ENCODE measurements at places on chromosomes 1 and 21.
A peak's percentile ranks its signal among the peaks of the same experiment; 100 is the strongest.

- DNase-seq = no peak
Observed at GRCh38 chr1:3367376-3367775, 87.1 kb upstream of the ARHGEF16 start.

DNA sequence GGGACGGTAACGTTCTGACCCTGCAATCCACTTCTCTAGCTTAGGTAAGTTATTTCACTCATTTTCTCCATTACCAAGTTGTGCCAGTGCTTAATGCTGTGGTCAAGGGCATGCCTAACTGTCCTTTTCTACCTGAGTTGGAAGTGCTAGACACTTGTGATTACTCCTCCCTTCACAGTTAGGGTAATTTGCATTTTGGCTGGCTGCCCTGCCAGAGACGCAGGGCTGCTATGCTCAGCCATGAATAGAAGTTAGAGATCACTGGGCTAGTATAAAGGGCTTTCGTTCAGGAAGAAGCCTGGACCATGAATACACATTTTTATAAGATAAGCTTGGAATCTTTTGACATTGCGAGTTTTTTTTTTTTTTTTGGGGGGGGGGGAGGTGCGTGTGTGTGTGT is 633.2 kb upstream of the NEGR1 start:
- DNase-seq = no peak

GRCh38 chr1:241582921-241583321 is 50.7 kb downstream of the KMO start:
- no peak for DNase-seq

- DNase-seq = peak; percentile 74
Observed at GRCh38 chr1:156295391-156295947, at the start of gene GLMP. GLMP (minus strand) TSS chr1:156295679; CDS start chr1:156295645, 34 bp downstream.

DNA sequence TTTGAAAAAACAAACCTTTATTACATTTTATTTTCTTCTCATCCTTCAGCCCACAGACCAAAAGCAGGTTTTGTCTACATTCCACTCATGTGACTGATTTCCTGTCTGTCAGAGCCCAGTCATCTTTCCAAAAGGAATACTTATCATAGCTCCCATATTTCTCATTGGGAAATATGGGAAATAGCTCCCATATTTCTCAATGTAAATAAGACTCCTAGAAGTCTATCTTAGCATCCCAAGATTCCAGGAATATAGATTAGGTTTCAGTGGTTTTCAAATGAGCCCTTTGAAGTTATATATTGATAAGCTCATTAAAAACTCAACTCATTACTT is 19.1 kb upstream of the NRDC start:
- DNase-seq = no peak

GRCh38 chr1:47194311-47194710 is 4.5 kb upstream of the PDZK1IP1 start:
- peak; percentile 59 for DNase-seq

DNA sequence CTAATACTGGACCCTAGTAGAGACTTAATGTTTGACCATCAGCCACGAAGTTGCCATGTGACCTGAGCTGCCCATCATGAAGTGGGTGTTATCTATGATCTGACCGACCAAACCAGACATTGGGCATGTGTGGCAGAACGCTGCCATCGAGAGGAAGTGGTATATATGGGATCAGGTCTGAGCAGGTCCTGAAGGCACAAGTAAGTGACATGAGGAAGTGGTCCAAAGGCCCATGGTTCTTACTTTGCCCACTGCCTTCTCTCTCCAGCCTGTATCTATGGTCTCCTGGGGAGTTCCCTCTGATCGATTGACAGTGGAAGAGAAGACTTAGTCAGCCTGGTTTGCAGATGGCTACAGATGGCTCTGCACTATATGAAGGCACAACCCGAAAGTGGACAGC is 7.9 kb downstream of the SPSB1 start:
- no peak for DNase-seq

GRCh38 chr21:38838598-38839327 is 33.0 kb downstream of the ETS2 start:
- DNase-seq = no peak

GRCh38 chr1:186009039-186009737 is 275.0 kb downstream of the HMCN1 start:
- DNase-seq = no peak

DNA sequence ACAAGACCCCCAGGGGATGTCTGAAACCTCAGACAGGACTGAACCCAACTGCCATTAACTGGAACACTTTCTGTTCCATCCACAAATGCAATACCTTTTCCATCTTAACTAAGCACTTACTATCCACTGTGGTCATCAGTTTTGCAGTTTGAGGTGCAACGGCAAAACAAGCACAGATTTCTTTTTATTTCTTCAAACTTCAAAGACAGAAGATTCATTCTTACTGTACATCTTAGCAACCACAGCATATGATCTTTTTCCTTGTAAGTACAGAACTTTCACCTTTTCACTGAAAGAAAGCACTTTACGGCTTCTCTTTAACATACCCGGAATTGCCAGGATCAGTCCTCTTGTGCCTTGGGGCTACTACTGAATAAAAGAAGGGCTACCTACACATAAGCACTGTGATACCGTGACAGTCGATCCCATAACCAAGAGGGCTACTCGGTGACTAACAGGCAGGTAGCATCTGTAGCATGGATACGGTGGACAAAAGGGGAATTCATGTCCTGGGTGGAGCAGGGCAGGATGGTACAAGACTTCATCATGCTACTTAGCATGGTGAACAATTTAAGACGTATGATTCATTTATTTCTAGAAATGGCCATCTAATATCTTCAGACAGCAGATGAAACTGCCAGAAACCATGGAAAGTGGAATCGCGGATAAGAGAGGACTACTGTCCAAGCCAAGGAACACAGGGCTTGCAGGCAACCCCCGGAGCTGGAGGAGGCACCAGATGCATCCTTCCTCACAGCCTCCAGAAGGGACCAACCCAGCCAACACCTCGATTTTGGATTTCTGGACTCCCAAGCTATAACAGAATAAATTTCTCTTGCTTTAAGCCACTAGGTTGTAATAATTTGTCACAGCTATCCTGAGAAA is 18.4 kb downstream of the ERG start:
- no peak for DNase-seq

DNA sequence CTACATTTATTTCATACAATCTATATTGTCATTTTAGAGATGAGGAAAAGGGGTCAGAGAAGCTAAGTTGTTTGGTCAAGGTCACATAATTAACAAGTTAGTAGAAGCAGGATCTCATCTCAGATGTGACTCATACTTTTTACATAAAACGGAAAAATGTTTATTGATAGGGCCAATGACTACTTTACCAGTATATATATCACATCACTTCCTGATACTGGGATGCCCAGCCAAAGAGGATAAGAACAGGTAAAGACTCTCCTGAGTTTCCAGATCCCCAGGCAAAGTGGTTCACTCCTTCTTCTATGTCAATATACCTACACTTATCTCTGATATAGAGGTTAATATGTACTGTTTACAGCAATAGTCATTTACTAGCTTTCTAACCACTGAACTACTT is 21.0 kb downstream of the YIPF1 start:
- DNase-seq = no peak

DNA sequence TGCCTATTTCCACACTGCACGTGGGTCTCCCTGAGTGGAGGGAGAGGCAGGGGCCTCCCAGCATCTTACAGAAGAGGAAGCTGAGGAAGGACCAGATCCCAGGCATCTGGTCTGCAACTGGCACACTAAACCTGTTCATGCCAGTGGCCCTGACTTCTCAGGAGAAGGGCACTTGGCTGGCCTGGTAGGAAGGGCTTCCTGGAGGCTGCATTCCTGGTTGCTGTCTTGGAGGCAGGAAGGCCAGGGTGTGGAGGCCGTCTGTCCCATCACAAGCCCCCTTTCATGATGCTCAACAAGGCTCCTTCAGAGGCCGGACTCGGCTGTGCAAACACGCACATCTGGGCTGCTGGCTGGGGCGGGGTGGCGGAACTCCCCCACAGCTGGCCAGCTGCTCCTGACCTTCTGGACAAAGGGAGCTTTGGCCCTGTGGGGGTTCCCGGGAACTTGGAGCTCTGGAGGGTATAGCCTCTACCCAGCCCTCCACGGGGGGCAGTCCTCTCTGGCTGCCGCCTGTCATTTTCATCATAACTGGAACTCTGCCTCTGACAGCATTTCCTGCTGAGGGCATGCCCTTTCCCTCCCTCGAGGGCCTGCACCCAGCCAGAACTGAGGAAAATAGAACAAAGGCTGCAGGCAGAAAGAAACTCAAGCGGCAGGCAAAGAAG is 39.2 kb upstream of the POU3F1 start:
- DNase-seq = no peak

GRCh38 chr21:45310459-45310858 is 22.8 kb upstream of the POFUT2 start:
- no peak for DNase-seq

DNA sequence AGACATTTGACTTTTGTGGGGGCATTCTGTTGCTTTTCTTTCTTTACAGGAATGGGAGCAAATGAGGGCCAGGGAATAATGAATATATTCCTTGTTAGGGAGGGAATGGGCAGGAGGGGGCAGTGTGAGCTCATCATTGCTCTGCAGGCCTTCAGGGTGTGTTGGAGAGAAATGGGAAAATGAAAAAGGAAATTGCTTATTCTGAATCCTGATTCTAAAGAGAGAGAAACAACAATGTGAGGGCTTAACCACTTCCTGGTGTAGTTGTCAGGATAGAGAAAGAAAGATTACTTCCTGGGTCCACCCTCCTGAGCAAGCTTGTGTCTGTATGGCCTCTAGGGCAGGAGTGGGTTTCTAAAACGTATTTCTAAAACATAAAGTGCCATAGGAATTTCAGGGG is 28.3 kb downstream of the VANGL2 start:
- peak; percentile 60 for DNase-seq

- DNase-seq = no peak
Observed at GRCh38 chr21:44090325-44090724, 16.9 kb upstream of the PWP2 start.

GRCh38 chr1:203419558-203419957 is 56.0 kb upstream of the PRELP start:
- no peak for DNase-seq

- DNase-seq = no peak
Observed at GRCh38 chr21:33817138-33817537, 98.5 kb downstream of the ATP5PO start.

- DNase-seq = no peak
Observed at GRCh38 chr1:41469706-41470105, 14.8 kb downstream of the EDN2 start.

DNA sequence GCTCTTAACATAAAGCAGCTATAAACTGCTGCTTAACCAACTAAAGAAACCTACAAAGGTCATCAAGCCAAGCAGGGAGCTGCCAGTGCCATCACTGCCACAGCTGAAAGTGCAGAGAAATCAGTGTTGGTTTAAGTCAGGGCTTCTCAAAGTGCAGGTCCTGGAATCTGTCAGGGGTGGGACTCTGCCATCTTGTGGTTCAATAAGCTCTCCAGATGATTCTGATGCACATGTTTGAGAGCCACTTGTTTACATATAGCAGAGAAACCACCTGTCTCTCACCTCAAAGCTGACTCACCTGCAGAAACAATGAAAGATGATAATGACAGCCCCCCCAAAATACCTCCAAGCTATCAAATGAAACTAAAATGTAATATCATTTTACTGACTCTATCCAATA is 49.3 kb downstream of the SH3GLB1 start:
- no peak for DNase-seq

DNA sequence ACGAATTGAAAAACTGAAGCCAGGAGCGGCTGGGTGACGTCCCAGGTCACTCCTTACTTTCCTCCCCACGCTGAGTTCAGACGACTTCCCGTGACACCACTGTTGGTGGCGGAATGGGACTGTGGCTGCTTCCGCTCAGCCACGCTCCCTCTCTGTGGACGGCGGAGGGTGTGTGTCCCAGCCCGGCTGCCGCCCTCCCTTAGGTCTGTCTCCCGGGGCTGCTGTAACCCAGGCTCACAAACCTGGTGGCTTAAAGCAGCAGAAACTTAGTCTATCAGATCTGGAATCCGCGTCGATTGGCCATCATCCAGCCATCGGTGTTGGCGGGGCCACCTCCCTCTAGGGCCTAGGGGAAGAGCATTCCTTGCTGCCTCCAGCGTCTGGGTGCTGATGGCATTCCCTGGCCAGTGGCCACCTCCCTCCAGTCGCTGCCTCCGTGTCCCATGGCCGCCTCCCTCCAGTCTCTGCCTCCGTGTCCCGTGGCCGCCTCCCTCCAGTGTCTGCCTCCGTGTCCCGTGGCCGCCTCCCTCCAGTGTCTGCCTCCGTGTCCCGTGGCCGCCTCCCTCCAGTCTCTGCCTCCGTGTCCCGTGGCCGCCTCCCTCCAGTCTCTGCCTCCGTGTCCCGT is 17.5 kb downstream of the TRPM2 start:
- no peak for DNase-seq

GRCh38 chr1:189681252-189681919 is 796.3 kb downstream of the BRINP3 start:
- DNase-seq = no peak

GRCh38 chr1:237700181-237700580 is 190.5 kb downstream of the ZP4 start:
- DNase-seq = no peak

DNA sequence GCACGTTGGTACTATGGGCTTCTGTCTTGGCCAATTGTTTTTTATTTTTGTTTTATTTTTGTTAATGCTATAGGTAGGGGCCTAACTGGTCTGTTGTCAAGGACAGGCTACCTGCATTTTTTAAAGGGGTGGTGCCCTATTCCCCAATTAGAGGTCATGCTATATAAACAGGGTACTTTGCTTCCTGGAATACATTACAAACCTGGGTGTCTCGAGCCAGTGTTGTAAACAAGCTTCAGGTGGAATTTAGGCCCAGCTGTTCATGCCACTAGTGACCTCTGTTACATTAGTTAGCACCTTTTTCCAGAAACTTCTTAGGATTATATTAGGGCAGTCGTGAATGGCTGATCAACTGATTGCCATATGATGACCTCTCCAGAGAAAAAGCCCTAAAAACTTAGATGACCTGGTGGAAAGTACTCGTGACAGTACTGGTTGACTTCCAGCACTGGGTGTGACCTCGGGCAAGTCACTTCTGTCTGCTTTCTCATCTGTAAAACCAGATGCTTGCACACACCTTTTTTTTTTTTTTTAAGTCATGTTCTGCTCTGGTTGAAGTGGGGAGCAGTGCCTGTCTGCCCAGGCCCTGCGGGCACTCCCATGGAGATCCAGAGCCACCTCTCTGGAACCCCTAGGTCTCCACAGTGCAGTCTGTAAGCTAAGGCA is 46.5 kb downstream of the ELK4 start:
- no peak for DNase-seq
